BJ (cell line): ENCODE measurements at places on chromosomes 7 and 10. TPM values are rescaled to one million over a fixed set of nuclear protein-coding genes. Genes with fewer than 3 reads are reported as not detected.

The NANOS1 gene
- 0.29 and 0.39 TPM in 2 replicates for polyA plus RNA-seq

- DNase-seq: no peak
Measured at GRCh38 chr10:15632456-15633091, 87.1 kb downstream of the ITGA8 start.

The ARHGEF35 gene
- polyA plus RNA-seq: 0.37 and 0.91 TPM in 2 replicates

The ADCK2 gene
- polyA plus RNA-seq: 13.7 and 15.4 TPM in 2 replicates

GRCh38 chr7:152054367-152055230, 29.1 kb downstream of the GALNT11 start:
- peak; percentile 24 for DNase-seq

GRCh38 chr10:128072941-128073645, 53.1 kb downstream of the MKI67 start:
- DNase-seq: no peak

DNA sequence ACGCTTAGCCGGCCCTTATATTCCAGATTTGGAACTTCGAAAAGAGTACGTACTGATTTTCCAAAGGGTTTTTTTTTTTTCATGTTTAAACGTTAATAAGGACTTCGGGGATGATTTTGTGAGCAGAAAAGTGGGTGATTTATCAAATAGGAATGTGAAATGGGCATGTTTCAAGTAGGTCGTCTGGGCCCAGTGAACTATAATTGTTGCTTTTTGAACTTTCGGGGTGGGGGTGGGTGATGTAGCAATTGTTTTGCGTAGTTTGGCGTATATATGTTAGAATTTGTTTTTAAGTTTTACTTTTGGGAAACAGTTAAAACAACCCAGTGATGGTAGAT, 299 bp upstream of the PBLD start:
- no peak for DNase-seq

The UBE3C gene
- polyA plus RNA-seq: 50.0 and 58.1 TPM in 2 replicates

GRCh38 chr7:34757570-34758110, 99.6 kb downstream of the NPSR1 start:
- DNase-seq: no peak

- no peak for DNase-seq
Measured at GRCh38 chr10:102919992-102920739, 2.1 kb downstream of the CNNM2 start.

GRCh38 chr7:69932034-69932628, 333.9 kb downstream of the AUTS2 start:
- no peak for DNase-seq

DNA sequence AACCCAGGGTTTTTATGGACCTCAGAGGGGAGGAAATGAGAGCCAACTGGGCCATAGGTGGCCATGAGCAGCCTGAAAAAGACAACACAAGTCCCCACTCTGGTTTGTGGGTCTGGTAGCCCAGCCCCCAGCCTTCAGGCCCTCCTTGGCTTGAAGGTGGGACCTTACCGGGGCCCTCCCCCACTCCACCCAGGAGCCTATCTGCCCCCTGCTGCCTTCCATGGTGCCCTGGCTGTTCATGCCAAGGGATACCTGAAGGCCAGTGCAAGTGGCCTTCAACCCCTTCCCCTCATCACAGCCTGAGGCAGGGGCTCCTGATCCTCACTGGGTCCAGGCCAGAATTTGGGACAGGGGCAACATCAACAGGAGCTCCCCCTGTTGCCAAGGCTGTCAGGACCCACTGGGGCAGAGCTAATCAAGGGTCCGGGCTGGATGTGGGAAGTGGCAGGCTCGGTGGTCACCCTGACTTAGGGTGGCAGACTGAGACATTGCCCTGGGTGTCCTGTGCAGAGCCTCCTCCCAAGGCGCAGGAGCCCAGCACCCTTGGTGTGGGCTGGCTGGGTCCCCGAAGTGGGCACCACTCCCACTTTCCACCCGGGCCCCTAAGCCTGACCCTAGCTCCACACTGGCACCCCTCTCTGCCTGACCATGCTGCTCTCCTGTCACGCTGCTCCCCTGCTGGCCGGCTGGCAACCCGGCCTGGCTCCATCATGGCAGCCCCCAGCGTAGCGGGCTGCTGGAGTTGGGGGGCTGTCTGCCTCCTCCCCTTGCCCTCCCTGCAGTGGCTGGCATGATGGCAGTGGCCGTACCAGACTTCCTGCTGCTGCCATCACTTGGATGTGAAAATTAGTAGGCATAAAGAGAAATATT, 6.4 kb downstream of the WDFY4 start:
- no peak for DNase-seq

- no peak for DNase-seq
Measured at GRCh38 chr10:27481486-27481885, 22.6 kb upstream of the RAB18 start.

The MYH16 gene
- polyA plus RNA-seq: not detected in 2 replicates

GRCh38 chr7:133730360-133730759, 396.8 kb upstream of the LRGUK start:
- no peak for DNase-seq

DNA sequence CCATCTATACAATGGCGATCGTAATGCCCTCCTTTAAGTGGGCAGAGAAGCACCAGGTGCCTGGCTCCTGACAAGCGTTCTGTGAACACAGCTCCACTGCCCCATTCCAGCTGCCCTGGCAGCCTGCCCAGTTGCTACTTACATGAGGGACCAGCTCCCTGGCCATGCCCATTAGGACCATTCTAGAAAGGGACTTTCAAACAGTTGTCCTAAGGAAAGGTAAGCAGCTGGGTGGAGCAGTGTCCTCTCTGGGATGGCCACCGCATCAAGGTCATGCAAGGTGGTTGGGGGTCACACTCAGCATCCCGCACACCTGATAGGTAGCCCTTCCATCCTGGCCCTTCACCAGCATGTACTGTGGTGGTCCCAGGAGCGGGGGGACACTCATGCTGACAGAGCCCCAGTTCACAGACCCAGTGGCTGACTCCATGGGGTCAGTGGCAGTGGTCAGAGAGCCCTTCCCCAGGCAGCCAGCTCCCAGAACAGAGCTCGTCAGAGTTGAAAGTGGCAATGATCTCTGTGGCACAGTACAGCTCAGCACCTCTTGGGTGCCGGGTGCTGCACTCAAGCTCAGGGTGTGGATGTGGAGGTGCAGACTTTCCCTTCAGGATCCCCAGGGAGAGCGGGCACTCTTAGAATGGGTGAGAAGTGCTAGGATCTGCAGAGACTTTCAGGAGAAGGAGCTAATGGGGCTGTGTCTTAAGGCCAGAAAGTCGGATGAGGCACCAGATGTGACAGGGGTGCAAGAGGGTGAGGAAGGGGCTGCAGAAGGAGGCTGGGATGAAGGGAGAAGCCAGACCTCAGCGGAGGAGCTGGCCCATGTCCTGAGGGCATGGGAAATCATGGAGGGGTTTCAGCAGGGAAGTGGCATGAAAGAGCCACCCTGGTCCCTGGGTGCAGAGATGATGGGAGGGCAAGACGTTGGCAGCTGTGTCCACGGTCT, 10.9 kb downstream of the MMRN2 start:
- no peak for DNase-seq

The FAM25C gene
- polyA plus RNA-seq: not detected in 2 replicates

DNA sequence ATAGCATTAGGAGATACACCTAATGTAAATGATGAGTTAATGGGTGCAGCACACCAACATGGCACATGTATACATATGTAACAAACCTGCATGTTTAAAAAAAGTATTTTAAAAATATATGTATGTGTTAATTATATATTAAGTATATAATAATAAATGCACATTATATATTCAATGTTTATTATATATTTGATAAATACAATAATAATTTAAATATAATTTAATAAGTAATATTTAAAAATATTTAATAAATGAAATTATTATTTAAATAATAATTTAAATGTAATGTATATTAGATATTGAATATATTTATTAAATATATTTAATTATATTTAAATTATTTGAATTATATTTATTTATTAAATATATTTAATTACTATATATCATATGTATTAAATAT, 661.3 kb upstream of the COBL start:
- DNase-seq: no peak

The SLC26A4 gene
- polyA plus RNA-seq: 0.12 and 0.25 TPM in 2 replicates

The HOXA7 gene
- 3.8 and 4.4 TPM in 2 replicates for polyA plus RNA-seq

GRCh38 chr10:5234106-5234860, 37.6 kb downstream of the AKR1C4 start:
- DNase-seq: no peak

- DNase-seq: no peak
Measured at GRCh38 chr10:124596962-124597845, 135.6 kb downstream of the LHPP start.

GRCh38 chr10:75326306-75326705, 75.3 kb downstream of the ZNF503 start:
- no peak for DNase-seq

DNA sequence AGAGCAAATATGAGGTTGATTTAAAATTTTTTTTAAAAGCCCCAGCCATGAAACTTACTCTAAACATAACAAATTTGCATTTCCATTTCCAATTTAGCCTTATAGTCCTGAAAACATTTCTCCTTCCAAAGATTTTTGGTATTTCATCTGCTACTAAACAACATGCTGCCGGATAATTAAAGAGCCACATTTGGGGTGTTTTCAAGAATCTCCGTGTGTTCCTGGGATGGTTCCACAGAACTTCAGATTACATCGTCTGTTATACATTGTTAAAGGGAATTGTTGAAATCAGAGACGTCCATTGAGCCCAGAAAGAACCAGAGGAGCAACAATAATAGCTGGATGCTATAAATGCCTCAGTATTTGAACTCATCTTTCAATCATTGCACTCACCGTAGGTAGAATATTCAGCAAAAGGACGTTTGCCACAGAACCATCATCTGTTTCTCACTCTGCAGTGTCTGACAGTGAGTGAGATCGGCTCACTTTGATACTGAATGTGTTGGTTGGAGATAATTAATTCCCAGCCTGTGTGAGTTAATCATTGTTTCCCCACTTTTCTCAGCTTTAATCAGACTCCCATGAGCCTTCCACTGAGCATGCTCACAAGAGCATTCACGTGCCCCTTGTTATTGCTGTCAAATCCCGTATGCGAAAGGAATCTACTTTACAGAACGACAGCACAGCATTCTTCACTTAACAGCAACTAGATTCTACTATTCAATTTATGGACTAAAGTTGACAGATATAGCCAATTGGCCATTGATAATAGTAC, 128.4 kb upstream of the PALS2 start:
- DNase-seq: no peak

DNA sequence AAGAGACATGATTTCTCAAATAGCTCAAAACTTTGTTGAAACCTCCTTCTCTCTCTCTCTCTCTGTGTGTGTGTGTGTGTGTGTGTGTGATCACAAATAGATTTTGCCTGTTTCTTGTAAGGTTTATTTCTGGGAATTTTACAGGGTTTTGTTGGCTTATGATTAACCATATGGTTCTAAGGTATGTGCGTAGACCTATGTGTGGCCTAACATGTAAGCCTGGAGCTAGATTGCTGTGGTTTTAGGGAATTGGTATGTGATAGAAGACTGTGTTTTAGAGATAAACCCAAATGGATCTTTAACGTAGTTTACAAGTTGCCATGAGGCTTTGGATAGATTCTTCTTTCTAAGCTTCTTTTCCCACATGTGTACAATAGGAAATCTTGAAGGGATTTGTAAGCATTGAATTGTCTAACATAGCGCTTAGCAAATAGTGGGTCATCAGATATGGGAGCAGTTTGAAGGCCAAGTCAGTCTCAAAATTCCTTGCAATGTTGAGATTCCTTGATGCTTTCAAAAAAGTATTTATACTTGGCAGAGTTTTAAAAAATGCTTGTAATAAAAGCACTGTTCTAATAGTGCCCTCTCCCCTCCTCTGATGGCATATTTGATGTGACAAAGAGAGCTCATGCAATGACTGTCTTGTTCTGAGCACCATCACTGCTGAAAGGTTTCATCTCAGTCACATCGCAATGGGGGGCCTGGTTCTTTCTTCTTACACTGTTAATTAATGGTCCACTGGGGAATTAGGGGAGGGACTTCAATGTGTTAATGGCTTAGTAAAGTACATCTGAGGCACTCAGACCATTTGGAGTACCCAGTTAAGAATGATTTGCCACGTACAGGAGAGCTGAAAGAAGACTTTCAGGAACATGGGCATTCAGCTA, 118.2 kb downstream of the SNX10 start:
- no peak for DNase-seq

- DNase-seq: no peak
Measured at GRCh38 chr7:68613897-68614296, 984.4 kb upstream of the AUTS2 start.

The PPP1R3A gene
- polyA plus RNA-seq: not detected in 2 replicates

The USP54 gene
- polyA plus RNA-seq: 13.7 and 13.9 TPM in 2 replicates

The ZP3 gene
- polyA plus RNA-seq: 1.6 and 2.5 TPM in 2 replicates

DNA sequence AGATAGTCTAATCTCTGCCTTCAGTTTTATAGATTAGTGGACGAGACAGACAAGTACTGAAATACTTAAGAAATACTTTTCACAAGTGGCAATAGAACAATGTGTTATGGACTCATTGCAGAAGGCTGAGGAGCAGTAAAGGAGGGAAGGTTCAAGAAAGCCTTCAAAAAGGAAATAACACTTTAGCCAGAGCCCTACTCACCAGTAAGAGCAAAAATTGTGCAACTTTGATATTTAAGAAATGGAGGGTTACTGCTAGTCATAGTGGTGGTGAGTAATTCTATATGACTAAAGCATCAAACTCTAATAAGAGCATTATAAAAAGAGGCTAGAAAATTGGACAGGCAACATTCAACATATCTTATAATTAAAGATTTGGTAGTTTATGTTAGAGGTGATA, 28.8 kb downstream of the PTPN12 start:
- no peak for DNase-seq

DNA sequence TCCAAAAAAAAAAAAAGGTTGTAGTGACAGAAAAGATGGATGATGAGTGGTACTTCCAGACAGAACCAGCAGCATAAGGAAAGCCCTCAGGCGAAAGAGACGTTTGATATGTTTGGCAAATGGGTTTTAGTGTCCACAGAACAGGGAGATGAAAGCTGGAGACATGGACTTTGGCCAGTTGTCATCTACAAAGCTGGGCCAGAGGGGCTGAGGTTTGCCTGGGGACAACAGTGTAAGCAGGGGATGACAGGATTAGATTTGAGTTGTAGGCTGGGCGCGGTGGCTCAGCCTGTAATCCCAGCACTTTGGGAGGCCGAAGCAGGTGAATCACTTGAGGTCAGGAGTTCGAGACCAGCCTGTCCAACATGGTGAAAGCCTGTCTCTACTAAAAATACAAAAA, 47.8 kb upstream of the ELN start:
- no peak for DNase-seq

DNA sequence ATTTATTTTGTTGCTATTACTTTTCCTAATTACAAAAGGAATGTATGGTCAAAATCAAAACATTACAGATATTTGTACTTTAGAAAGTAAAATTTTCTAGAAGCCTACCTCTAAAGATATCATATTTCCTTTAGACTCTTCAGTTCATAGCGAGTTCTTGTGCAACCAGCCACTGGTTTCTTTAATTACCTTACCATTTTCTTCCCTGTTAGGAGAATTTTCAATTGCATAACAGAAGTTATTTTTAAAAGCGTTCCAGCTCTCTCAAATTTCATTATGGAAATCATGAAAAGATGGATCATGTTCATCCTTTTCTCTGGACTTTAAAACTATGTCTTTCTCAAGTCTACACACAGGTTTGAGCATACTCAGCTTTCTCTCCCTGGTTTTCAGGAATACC, 5.0 kb upstream of the TRUB1 start:
- no peak for DNase-seq
